ENCODE measurements at places on chromosomes 12 and 14. TPM values are rescaled to one million over a fixed set of nuclear protein-coding genes. Genes with fewer than 3 reads are reported as not detected.

SELPLG gene
- total RNA-seq = 1.00 TPM

WASHC3 gene
- total RNA-seq = 102 TPM

SYT10 gene
- total RNA-seq = not detected

SPTSSA gene
- total RNA-seq = 13.9 TPM

IKZF4 gene
- 1.5 TPM for total RNA-seq

RASSF9 gene
- total RNA-seq = 6.1 TPM

All from uterine smooth muscle cell (primary cell).